ENCODE measurements at places on chromosomes 3 and 15.

- DNase-seq, result no peak
These were observed 61.0 kb downstream of the LRIG1 start for GRCh38 chr3:66439666-66440344.

GRCh38 chr15:68062214-68062613 lies 8.1 kb downstream of the PIAS1 start:
- DNase-seq, result no peak

DNA sequence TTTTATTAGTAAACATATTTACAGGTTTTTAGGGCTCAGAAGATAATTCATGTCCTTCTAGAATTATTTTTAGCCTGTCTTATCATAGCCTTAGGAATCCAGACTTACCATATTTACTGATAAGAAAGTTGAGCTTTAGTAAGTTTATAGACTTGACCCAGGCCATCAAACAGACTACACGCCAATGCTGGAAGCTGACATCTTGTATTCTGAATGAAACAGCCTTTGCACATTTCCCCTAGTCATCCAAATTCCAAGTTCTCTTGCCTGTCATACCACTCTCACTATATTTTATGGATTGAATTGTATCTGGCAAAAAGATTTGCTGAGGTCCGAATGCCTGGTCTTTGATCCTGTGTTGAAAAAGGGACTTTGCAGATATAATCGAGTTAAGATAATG lies 58.6 kb downstream of the DRD3 start:
- no peak for DNase-seq

- DNase-seq, result no peak
These were observed 227.7 kb downstream of the FOXP1 start for GRCh38 chr3:71355862-71356261.

DNA sequence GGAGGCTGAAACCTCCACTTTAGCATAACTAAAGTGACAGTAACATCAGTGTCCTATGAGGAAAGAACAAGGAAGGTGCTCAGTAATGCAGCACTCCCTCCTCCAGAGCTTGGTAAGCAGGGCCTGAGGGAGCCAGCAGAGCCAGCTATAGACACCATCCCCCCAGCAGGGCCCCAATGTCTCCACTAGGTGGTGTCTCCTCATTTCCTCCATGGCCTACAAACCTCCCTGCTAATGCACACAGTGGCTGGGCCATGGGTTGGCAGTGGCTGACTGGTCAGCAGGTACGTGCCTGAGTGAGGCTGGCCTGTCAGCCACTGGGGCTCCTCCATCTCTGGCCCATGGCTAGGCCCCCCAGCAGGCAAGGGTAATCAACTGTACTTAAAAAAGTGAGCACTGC lies 13.6 kb downstream of the MRPS25 start:
- peak; percentile 74 for DNase-seq

- DNase-seq, result peak; percentile 94
These were observed 19.9 kb upstream of the TATDN2 start for GRCh38 chr3:10228248-10228950.

- DNase-seq, result peak; percentile 66
These were observed 5.4 kb upstream of the RFX7 start for GRCh38 chr15:56249092-56249491.

GRCh38 chr3:141255846-141256261 lies 24.2 kb downstream of the PXYLP1 start:
- peak; percentile 36 for DNase-seq

DNA sequence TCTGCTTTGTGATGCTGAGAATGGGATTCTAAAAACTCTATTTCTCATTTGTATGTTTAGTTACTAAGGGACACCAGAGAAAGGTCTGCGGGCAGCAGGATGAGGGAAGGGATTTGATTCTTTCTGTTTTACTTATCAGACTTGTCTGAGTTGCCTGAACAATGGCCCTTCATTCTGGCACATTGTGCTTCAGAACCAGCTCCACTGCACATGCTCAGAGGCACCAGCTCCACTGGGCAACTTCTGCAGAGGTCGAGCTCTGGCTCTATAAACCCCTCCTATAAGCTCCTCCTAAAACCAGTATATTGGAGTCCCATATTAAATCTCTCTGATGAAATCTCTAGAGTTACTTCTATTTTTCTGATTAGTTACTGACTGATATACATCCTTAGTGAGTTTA lies 453.2 kb upstream of the CDIN1 start:
- no peak for DNase-seq

DNA sequence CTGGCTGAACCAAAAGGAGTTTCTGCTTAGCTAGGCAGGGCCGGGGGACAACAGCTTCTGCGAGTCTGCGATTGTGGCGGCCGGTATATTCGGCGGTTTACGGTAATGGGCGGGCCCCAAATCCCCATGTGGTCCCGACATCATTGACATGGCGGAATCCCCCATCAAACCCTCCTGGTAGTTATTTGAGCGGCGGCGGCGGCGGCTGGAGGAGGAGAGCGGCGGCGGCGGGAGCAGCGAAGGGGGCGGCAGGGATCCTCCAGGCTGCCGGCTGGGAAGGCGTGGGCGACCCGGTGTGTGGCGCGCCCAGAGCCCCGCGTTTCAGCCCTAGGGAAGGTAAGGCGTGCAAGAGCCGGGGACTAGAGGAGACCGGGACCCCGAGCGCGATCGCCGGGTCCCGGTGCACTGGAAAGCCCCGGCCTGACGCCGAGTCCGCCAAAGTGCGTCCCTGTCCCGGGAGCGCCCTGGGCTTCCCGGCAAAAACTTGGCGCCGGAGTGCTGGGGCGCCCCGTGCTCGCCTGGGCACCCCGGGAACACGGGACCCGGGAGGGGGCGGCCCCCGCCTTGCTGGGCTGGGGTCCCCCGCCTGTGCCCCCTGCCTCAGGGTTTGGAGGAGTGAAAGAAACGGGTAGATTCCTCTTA lies at the start of gene FNDC3B:
Gene FNDC3B (plus strand): TSS at position 143 of the 642 bp plus-strand sequence. CDS start 72,902 bp downstream, outside the sequence.
- peak; percentile 98 for DNase-seq

DNA sequence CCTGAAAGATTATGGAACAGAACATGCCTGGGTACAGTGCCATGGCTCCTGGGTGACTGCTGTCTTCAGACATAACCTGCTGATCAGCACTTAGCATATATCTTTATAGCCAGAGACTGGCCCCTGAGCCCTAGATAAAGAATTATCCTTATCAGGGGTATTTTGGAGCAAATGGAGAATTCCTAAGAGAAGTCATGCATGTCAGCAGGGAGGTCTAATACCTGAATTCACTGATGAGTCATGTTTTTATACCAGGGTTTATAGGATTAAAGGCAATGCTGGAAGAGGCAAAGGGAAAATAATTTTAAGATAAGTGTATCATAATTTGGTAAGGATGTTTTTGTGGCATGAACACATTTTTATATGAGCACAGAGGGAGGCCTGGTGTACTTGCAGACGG lies 159.8 kb downstream of the ADAMTSL3 start:
- no peak for DNase-seq

- no peak for DNase-seq
These were observed 98.3 kb downstream of the CYP19A1 start for GRCh38 chr15:51240066-51240465.

- peak; percentile 67 for DNase-seq
These were observed 10.3 kb upstream of the KIF7 start for GRCh38 chr15:89665449-89666181.

GRCh38 chr3:107198581-107199181 lies 178.6 kb upstream of the CCDC54 start:
- DNase-seq, result no peak

DNA sequence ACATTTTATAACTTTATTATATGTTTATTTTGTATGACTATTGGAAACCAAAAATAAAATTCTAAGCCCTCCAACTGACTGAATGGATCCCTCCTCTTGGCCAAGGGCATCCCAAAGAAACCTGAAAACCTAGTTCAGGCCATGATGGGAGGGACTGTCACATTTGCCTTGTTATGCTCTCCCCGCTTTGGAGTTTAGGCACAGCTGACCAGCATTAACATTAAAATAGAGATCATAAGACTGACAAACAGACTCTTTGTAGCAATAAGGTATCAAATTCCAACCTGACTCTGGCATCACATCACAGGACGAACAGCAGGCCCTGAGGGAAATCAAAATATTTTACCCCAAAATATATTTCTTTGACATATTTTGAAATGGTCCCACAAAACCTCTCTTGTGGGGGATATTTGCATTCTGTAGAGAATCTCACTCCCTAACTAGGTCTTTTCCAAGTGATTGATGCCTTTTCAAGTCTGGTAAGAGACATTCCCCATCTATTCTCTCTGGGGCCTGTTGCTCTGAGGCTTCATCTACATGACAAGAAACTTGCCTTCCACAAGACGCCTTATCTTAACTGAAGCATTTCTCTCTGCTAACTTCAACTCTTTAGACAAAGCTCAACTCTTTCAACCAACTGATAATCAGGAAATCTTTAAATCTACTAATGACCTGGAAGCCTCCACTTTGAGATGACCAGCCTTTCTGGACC lies 81.8 kb upstream of the PRR23E start:
- DNase-seq, result no peak

DNA sequence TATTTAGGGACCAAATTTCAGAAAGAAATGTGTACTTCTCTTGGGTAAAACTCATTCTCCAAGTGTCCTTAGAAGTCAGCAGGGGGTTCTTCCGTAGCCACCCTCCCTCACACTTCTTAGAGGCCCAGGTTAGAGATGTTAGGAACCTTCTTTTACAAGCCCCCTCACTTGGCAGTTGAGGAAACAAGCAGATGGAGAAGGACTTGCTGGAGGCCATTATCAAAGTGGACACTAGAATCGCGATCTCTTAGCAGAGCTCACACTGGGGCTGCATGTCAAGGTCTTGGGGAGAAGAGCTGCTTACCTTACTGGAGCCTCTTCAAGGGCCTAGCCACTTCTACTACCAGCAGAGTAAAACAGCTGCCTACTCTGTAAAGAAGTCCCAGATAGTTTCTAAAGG lies 69.4 kb upstream of the POLG start:
- no peak for DNase-seq

DNA sequence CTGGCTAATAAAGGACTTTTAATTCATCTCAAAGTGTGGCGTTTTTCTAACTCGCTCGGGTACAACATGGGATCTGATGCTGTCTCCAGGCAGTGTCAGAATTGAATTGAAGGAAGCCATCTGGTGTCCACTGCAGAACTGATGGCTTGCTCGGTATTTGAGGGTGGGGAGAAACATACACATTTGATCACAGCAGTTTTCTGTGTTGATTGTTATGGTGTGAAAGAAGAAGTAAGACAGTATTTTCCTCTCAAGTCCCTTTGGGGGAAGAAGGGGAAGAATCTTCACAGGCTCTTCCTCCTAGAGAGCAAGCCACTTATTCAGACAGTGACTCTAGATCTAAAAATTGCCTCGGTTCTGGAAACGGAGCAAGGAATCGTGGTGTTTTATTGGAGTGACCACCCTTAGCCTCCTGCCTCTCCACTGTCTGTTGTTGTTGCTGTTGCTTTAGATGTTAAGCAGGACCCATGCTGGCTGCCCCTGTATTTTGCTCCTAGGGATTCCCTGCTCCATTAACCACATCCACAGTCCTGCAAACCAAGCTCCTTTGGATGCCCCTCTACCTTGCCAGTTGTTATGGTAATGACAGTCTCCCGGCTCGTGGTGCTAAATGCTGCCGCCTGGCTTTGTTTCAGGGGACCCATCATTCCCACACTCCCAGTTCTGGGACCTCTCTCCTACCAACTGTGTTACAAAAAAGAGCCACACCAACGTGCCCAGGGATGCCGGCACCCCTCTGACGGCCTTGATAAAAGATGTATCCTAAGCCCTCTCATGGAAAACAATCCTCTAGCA lies 15.3 kb upstream of the MCCC1 start:
- DNase-seq, result no peak

- DNase-seq, result no peak
These were observed 66.6 kb downstream of the SUCLG2 start for GRCh38 chr3:67587811-67588210.

DNA sequence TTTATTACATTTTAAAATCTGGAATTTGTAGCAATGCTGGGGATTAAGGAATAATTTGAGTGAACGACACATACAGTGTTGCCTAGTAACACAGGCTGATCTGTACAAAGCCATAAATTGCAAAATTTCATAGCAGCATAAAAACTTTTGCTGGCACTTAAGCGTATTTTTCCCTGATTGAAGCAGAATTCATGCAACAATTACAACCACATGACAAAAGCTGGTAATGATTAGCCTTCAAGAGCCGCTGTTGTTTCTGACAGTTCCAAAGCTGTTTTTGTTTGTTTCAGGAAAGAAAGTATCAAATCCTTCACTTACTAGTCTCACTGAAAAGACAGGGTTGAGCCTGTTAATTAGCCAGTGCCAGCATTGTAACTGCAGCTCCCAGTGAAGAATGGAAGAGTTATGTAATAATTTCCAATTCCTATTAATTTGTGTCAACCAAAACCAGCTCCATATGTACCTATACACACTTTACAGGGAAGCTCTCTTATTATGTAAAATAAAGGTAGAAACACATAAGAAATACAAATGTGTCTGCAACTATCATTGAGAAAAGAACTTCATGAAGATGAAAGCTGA lies 60.7 kb downstream of the AGTR1 start:
- no peak for DNase-seq

GRCh38 chr3:152123457-152123856 lies 145.3 kb upstream of the MBNL1 start:
- no peak for DNase-seq

DNA sequence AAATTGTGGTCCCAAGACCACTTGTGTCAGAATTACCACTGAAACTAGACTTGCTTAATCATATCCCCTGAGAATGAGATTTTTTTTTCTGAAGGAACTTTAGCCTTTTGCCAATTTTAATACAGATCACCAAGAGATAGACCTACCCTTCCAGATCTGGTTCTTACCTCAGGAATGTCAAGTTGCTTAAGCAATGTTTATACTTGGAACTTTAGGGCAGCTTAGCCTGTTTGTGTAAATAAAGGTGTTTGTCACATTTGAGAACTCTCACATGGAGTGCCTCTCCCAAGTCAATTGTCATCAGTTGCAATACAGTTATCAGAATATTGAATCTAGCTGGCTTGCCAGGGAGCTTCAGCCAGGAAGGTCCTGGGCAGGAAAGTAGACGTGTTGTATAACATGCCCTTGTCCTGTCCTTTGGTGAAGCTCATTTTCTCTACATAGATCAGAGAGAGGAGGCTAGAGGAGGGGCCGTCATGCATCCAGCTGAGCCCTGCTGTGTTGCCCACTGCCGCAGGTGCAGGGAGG lies 3.9 kb downstream of the GPD1L start:
- no peak for DNase-seq

GRCh38 chr15:28025413-28025812 lies 73.7 kb downstream of the OCA2 start:
- no peak for DNase-seq

DNA sequence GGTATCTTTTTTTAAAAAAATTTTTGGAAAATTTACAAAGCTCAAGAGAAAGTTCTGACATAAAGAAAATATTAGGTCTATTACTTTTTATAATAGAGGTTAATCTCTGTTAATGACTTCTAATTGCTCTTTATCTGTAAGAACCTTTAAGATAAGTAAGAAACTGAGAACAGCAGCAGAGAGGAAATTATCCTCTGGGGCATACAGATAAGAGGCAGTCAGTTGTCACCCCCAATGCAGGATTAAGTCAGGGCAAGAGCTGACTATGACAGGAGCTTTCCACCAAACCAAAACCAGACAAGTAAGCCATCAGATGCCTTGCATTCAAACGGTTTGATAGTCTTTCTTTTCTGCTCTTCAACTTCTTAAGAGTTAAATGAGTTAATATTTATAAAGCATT lies 149.0 kb downstream of the GSK3B start:
- DNase-seq, result no peak

DNA sequence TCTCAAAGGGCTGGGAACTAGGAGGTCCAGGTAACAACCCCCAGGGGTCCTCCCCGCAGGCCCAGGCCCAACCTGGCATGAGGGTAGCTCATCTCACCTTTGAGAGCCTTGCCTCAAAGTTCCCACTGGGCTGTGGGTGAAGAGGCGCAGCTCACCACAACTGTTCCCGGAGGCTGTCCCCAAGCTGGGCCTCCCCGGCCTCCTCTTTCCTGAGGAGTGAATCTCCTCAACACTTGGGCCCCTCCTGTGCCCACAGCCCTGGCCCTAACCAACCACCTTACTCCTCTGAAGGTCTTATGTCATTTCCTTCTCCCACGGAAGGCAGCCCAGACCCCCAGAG lies 27.5 kb upstream of the CORO2B start:
- no peak for DNase-seq

Data from dermis blood vessel endothelial cell (primary cell).